ENCODE measurements at places on chromosomes 6 and 20.
A peak's percentile ranks its signal among the peaks of the same experiment; 100 is the strongest.

DNA sequence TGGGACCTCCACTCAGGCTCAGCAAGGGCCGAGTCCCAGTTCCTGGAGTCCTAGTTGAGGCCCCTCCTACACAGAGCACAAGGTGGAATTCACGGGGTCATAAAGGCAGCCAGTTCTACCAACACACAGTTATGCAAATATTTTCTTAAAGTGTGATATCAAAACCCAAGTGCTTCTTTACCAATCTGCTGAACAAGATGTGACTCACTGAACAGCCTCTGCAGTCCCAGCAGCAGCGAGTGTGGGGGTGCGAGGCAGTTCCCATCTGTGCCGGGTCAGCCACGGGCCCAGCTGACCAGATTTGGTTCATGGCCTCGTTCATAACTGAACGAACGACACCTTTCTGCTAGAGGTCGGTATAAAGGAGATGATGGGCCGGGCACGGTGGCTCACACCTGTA, 4.5 kb upstream of the TCEA2 start:
- DNase-seq = no peak

- no peak for DNase-seq
These were observed 282.5 kb downstream of the ESR1 start for GRCh38 chr6:152089992-152090391.

- no peak for DNase-seq
These were observed 88.1 kb downstream of the SNAP25 start for GRCh38 chr20:10306440-10307358.

- no peak for DNase-seq
These were observed 184.3 kb downstream of the PRKN start for GRCh38 chr6:162543221-162543620.

DNA sequence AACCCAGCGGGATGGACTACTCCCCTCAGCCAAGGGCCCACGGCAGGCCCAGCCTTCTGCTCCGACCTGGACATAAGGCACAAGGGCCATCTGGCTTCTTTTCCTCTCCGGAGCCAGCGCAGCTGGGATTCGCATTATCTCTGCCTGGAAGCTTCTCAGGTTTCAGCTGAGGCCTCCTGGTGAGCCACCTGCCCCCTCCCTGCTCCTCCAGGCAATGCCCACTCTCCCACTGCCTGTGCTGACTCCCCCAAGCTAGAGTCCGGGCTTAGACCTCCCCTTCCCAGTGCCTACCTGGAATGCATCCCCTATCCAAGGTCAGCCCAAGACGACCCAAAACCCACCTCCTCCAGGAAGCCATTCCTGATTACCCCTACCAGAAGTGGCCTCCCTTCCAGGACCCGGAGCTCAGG, 60.7 kb downstream of the EZR start:
- DNase-seq = peak; percentile 93

- no peak for DNase-seq
These were observed 1.6 kb downstream of the ITPR3 start for GRCh38 chr6:33622456-33623431.

DNA sequence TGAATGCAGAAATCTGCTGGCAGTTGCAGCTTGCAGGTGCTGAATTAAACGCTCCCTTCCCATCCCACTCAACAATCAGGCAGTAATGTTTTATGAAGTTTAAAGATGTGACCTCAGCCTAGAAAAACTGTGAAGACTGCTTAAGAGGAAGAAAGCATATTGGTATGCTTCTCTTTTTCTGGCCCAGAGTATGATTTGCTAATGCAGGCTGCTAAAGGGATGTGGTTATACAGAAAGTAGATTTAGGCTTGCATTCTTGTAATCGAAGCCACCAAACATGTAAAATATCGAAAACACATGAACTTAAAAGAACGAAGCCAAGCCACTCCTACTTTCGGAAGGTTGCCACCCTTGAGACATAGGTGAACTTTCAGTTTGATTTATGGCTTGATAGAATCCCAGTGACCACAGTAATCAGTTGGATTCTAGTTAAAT, 40.7 kb downstream of the MAP3K5 start:
- peak; percentile 80 for DNase-seq

DNA sequence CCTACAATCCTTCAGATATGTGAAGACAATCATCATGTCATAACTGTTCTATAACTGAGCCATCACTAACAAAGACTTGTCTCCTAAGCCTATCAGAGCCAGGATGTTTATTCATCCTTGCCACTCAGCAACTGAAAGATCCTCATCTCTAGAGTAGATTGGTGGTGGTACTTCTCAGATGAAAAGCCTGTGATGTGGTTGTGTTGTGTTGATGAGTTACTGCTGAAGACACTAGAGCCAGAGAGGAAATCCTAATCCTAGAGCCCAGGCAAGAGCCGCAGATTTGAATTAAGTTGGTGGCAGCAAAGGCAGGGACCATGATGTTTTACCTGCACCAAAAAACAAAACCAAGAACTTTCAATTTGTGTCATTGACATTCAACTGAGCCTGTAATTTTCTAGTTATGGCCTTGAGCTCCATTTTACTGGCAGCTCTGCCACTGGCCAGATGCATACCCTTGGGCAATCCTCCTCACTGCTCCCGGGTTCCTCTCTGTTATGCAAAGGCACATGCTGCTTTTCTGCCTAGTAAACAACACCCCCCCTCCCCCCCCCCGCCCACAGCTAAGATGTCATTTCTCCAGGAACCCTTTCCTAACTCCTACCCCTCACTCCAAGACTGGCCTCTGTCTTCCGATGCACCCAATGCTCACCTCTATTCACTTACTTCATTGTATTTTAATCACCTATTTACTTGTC, 50.2 kb upstream of the REV3L start:
- DNase-seq = no peak

DNA sequence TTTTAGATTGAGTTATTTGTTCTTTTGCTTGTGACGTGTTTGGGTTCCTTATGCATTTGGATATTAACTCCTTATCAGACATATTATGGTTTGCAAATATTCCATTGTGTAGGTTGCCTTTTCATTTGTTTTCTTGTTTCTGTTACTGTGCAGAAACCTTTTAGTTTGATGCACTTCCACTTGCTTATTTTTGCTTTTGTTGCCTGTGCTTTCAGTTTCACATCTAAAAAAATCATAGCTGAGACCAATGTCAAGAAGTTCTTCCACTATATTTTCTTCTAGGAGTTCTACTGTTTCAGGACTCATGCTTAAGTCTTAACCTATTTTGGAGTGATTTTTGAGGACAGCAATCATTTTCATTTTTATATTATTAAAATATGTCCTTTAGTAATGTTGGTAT, 113.5 kb downstream of the EPM2A start:
- no peak for DNase-seq

DNA sequence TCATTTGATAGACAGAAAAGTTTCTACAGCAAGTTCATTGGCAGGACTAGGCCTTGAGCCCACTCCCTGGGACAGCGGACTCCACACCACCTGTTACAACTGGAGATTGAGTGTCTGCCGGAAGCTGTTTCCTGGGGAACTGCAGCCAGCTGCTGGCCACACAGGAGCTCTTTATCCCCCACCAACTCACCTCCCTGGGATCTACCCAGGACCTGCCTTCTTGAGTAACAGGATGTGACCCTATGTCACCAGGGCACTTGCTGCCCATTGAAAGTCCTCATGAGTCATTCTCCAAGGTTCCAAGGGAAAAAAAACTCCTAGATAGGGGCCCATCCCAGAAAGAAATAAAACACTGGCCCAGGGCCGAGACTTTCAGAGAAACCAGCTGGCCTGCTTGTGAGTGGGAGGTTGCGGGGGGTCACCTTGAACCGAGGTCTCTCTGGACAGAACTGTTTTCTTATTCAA, 37.4 kb upstream of the SLC9A8 start:
- DNase-seq = peak; percentile 84

DNA sequence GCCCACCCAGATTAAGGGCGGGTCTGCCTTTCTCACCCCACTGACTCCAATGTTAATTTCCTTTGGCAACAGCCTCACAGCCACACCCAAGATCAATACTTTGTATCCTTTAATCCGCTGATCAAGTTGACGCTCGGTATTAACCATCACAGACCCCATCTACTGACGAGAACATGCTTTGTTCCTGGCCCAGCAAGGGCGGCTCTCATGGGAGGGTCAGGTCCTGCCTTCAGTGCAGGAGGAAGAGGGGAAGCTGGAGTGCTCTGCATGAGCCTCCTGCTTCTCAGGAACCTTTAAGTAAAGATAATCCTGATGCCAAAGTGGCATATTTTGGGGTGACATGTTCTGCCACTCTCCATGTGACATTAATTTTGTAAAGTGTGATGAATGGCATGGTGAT, 8.3 kb downstream of the KIF25 start:
- DNase-seq = no peak

Data from muscle of leg (tissue), 16 donors.